ENCODE measurements at places on chromosomes 1 and 21.

GRCh38 chr21:39386899-39387298, 38.0 kb upstream of the HMGN1 start:
- DNase-seq = no peak

- DNase-seq = no peak
These were observed 28.6 kb upstream of the EXO1 start for GRCh38 chr1:241819340-241819866.

DNA sequence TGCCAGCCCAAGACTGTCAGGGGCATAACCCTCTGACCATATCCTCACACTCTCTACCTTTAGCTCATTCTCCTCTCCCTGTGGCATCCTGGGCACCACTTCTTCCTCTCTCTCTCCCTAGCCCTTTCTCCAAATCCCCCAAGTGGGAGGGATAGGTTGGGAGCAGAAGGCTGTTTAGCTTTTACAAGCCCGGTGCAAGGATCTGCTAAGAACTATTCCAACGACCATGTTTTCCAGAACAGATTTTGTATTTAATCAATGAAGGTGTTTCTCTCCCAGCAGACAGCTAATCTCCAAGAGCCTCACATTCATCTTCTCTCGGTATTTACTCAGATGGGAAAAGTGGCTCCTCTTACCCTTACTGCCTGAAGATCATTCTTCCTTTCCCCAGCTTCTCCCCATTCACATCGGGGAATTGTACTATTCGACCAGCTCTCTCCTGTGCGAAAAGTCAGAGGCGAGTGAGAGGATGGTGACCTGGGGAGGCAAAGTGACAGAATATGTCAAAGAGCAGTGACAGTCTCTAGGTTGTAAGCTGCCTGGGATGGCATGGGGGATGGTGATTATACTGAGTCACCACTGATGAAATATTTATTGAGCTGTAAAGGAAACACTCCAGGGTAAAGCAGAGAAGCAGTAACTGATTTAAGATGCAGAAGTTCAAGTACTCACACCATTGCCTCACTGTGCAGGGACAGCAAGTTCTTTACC, 47.0 kb upstream of the RBM15 start:
- no peak for DNase-seq

GRCh38 chr1:74763807-74764206, 30.9 kb downstream of the TYW3 start:
- no peak for DNase-seq

DNA sequence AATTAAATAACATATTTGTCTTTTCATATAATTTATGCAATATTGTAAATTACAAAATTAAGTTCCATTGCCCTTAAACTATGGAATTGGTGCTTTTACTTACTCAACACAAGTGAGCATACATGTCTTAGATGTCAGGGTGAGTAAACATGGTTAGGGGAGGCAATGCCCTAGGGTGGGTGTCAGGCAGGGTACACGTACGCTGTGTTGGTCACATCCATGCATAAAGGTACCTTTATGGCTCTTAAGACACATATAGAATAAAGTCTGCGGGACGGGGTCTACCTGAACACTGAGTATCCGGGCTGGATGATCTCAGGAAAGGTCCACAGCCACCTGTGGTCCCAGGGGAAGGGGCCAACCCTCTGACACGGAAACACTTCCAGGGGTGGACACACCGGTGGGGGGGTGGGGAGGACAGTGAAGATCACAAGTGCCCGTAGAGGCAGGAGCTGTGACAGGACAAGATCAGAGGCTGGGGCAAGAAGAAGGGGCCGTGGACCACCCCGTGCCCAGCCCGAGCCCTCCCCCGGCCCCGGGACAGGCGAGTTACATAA, 720 bp downstream of the LIN9 start:
- DNase-seq = peak; percentile 38

DNA sequence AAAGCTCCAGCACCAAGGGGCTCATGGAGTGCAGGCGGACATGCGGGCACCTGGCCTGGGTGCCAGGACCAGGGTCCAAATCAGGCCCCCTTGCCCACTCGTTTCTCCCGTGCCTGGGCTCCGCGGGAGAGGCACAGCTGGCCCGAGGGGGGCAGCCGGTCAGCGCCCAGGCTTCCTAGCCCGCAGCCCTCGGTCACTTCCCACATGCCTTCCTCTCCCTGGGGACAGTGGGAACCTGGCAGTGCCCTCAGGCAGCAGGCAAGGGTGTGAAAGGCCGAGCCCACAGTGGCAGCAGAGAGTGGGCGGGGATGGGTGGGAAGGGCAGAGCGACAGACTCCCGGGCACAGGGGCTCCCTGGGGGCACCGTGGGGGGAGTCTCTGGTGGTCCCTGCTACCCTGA, 69.8 kb downstream of the MEGF6 start:
- DNase-seq = no peak

GRCh38 chr1:224357626-224358124, 996 bp downstream of the CNIH4 start:
- DNase-seq = no peak

DNA sequence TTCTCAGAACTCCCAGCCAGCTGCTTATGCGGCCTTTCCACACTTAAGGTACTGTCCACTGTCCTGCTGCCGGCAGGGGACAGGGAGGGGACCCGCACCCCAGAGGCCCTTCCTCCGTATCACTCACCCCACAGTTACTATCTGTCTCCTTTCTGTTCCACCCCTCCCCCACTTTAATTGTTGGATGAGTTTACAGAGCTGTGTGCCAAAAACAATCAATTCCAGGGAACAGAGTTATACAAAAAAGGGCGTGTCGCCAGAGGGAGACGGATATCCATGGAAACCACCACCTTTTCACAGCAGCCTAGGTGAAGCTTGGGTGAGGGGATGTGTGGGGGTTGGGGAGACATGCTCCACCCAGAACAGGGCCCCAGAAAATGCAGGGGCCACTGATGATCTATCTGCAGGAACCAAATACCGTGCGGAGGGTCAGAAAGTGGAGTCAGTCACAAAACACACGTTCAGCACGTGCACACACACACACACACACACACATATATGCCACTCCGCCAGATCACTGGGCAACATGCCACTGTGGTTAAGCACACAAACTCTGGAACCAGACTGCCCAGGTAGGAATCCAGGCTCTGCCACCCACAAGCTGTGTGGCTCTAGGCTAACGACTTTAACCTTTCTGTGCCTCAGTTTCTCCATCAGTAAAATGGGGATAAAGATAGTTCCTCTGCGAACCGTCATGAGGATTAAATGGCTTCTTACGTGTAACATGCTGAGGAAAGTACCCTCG, 30.5 kb downstream of the CASZ1 start:
- DNase-seq = no peak

GRCh38 chr1:25622531-25622930, 5.9 kb downstream of the MAN1C1 start:
- peak; percentile 70 for DNase-seq

DNA sequence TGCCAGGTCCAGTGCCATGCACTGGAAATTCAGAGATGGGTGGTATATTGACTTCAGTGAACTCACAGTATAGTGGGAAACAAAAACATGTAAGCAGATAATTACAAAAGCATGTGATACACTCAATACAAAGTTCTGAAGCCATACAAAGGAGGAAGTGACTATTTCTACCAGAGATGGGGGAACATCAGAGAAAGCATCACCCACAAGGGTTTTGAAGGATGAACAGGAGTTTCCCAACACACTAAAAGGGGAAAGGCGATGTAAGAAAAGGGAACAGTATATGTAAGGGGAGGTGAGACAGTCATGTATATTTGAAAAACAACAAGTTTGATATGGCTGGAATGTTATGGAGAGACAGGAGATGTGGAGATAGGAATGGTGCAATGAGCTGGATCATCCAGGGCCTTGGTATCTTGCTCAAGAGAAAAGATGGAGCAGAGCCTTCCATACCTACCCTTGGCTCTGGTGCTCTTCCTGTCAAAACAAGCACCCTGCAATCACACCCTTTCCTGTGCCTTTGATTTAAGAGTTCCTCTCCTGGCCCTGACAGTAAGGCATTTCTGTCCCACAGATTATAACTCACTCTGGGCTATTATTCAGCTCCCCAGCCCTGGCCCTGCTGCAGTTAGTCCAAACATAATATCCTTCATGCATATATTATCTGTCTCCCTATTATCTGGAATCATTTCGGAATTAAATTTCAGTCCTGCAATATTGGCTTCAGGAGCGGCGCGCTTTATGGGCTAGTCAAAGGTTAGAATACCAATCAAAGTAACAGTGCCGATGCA, 60.5 kb downstream of the DMAP1 start:
- DNase-seq = no peak

DNA sequence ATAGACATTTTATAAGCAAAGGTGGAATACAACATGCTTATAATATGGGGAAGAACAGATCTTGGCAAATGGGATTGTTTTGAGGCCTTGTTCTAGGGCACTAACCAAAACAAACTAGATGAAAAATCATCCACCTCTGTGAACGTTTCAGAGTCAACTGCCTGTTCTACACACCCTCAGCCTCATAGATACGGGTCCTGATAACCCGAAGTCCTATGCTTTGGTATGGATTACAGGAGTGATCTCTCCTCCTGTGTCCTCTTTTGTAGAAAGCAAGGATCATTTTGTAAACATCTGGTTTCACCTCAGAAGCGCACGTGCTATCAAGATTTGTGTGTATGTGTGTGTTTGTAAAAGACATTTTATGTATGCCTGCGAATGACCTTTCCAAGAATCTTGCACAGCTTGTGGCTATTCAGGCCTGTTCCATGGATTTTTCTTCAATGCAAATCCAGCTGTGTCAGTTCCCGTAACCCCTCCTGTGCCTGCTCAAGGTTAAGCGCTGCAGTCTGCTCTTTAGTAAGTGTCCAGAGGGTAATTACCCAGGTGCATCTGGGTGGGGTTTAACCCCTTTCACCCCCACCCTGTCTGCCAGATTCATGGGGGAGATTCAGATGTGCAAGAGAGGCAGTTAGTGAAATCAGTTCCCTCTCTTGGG, 132.4 kb downstream of the ROR1 start:
- no peak for DNase-seq

- no peak for DNase-seq
These were observed 231 bp upstream of the RPS6KA1 start for GRCh38 chr1:26529405-26529654.

DNA sequence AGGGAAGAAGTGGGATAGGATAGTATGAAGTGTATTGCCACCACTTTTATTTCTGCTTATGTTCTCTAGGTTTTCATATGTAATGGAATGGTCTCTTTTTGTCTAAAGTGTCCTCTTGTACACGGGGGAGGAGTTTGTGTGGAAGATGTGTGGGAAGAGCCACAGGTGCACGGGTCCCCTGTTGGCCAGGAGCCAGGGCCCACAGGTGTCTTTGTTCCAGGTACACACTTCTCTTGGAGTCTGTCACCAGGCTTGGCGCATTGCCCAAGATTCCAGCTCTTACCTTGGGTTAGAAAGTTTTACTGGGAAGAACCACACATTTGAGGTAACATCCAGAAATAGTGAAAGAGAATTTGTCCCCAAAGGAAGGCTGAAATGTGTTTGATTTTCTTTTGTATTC, 10.5 kb downstream of the TENT5C start:
- DNase-seq = no peak

- DNase-seq = no peak
These were observed 11.4 kb downstream of the FAM89A start for GRCh38 chr1:231028682-231029081.

- peak; percentile 15 for DNase-seq
These were observed 276.7 kb downstream of the PCP4 start for GRCh38 chr21:40143822-40144525.

DNA sequence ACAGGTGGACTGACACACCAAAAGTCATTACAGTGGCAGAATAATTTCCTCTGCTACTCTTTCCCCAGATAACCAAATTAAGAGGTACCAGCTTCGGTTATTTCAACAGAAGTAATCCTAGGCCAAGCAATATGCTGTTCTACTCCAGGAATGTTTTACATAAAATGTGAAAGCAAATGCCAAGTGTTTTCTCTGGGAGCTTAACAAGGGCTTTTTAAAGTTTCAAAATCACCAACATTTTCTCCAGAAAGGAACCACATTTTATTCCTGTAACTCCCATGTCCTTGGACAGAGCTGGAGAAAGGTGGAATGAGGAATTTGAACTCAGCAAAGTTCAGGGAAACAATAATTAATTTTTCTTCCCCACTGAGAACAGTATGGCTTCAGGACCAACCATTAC, 27.2 kb downstream of the CNN3 start:
- DNase-seq = no peak

DNA sequence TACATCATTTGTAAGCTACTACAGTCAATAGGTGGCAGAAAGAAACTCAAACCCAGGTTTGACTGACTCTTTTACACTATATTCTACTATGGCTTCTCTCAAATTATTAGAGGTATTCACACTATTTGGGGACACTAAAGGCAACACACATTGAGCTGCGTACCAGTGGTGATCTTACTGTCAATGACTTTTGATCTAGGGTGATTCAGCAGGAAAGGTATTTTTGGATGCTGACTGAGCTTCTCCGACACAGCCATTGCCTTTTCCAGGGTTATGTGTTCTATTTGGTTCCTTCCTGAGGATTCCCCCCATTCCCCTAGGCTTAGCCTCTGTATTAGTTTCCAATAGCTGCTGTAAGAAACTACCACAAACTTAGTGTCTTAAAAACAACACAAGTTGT, 73.2 kb upstream of the JAK1 start:
- no peak for DNase-seq

GRCh38 chr1:216005916-216006315, 417.3 kb downstream of the USH2A start:
- no peak for DNase-seq

- DNase-seq = peak; percentile 79
These were observed 2.8 kb downstream of the RGS16 start for GRCh38 chr1:182601416-182601786.

GRCh38 chr1:35845766-35846165, 37.2 kb upstream of the AGO1 start:
- DNase-seq = no peak

GRCh38 chr1:226125097-226125630, 61.4 kb downstream of the ACBD3 start:
- DNase-seq = peak; percentile 93

GRCh38 chr1:61051719-61052394, 30.5 kb upstream of the NFIA start:
- no peak for DNase-seq

DNA sequence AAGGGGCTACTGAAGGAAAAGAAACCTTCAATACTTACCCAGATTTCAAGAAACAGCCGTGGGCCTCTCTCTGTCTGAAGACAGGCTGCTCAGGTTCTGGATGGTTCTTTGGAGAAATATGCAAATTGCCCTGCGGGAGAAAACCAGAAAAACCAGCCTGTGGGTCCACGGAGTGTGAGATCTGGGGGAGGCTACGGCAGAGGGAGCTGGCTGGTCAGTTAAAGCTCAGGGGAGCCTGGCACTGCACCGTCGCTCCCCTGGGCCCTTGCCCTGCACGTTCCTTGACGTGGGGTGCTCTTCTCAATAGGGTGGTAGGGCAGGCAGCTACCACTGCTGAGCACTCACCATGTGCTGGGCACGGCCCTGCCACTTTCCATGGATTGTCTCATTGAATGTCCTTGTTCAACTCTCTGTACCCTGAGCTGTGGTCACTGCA, 12.7 kb downstream of the TMCO4 start:
- no peak for DNase-seq

DNA sequence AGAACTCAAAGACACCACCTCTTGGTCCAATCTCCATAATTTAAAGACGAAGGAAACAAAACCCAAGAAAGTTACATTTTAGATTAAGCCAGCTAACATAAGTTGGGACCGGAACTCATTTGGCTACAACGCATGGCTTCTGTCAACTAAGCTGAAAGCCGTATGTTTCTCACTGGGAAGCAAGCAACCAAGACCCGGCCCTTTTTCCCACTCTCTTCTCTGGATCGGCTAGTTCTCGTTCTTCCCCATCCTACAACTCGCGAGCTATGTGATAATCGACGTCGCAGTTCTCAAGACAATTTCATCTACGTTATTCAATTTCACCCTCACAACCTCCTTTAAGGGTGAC, 601 bp downstream of the CCT8 start:
- no peak for DNase-seq

GRCh38 chr1:16143566-16144324, 12.1 kb downstream of the EPHA2 start:
- no peak for DNase-seq

All from CD4-positive, alpha-beta T cell treated with Interleukin-17A for 4 hours (primary cell).